ENCODE measurements at places on chromosomes 2 and 18.

GRCh38 chr2:58932801-58933200 lies 691.7 kb upstream of the FANCL start:
- no peak for DNase-seq

DNA sequence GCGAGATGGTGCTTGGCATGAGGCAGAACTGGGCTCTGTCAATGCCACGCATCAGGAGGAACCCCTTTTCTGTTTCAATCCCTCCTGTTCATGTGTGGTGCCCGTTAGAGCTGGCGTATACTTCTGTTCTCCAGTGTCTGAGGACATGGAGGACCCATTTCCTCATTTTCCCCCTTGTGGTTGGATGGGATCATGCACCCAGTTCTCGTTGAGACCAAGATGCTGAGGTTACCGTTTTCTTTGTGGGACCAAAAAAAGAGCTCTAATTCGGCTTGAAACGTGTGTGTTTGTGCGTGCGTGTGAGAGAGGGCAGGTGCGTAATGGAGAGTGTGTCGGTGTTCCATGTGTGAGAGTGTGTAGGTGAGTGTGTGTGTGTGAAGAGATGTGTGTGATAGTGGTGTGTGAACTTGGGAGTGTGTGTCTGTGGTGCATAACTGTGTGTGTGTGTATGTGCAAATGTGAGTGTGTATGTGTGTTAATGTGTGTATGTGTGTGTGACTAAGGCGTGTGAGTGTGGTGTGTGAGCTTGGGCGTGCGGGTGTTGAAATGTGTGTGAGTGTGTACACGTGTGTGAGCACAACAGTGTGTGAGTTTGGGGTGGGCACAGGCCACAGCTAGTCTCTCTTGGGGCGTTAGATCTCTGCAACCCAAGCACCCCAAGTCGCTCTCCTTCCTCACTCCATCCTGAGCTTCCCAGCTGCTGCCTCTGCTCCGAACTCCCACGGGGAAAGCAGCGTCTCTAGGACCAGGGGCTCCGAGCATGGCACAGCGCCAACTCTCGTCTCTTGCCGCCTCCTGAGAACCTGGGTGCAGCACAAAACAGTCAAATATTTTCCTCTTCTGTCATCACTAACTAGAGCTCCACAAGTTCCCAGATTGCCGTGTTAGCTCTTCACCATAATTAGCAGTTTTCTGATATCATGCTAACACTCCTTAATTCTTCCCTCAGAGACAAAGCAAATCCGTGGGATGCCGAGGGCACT lies 75.8 kb downstream of the LONRF2 start:
- no peak for DNase-seq

GRCh38 chr2:54419855-54420523 lies 36.1 kb upstream of the SPTBN1 start:
- DNase-seq = no peak

DNA sequence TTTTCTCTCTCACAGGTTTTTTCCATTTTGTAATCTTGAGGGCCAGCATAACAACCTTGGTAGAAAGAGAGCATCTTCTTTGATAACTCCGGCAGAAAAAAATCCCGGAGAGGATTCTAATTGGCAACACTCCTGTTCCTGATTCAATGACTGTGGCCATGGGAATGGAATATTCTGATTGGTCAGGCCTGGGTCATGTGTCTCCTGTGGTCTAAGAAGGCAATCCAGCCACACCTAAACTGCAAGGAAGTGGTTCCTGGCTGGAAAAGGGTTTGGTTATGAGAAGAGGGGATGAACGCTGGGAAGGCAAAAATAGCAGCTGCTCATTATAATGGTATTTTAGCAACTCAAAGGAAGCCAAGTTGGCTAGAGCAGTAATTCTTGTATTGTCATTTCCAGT lies 24.8 kb upstream of the ZNF638 start:
- DNase-seq = no peak

DNA sequence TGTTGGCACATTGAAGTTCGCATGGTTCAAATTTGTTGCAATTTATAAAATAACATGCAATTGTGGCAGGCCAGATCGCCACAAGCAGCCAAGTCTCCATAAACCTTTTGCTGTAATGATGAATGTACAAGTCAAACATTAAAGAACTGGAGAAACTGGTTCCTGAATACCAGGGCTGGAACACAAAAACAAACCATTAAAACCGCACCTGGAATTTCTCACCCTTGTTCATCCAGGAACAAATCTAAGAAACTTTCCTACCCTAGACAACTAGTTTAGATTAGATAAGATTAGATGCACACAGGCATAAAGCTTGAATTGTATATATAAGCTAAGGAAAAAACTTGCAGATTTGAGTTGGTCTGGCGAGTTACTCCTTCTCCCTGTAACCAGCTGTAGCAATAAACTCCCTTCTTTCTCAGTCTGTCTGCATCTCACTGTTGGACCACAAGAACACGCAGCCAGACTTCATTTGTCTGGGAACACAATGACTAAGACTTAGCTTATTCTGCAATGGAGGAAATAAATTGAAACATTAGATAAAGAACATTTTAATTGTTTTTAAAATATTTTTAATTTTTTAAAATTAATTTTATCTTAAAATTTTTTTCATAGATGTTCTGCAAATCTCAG lies 1835.5 kb upstream of the LRRTM1 start:
- no peak for DNase-seq

DNA sequence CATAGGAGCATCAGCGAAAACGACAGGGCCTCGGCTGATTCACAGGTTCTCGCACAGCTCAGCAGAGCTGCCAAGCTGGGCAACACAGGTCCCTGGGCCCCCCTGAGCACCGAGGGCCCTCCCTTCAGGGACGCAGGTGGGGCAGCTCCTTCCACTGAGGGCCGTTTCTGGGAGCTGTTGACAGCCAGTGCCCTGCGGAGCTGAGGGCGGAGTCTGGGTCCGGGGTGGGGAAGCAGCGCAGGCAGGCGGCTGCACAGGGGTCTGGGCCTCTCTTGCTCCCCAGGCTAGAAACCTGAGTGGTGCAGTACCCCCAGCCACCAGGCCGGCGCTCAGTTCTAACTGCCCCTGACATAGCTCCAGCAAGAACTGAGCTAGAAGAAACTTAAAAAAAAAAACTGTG lies 65.7 kb downstream of the PXDN start:
- DNase-seq = no peak

DNA sequence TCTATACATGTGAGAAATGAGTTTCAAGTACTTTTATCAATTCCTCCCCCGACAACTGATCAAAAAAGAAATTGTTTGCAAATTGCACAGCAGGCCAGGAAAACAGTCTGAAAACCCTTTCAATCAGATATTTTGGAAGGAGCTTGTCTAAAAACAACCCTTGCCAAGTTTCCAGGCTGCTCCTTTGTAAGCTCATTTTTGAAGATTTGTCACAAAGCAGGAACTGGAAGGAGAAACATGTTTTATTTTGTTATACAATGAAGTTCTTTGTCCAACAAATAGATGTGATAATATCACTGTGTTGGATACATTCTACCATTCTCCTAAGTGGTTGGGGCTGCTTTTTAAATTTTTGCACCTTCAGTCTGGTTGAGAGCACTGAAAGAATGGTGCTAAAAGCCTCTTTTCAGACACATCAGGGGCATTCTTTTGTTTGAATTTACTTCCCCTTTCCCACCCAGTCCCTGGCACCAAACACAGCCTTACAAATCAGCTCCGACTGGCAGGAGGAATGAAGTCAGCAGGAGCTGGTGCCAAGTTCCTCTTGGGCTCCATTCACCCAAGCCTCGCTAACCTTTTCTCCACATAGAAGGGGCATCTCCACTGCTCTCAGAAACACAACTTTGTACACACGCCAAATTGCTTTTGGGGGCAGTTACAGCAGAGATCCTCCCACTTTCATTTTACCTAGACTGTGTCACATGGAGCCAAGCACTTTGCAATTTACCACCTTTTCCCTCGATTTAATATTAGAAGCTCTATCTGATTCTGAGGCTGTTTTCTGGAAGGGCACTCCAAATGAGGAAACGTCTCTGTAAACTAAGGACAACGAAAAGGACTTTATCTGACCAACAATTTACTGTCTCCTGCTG lies 88.0 kb downstream of the C1D start:
- no peak for DNase-seq

DNA sequence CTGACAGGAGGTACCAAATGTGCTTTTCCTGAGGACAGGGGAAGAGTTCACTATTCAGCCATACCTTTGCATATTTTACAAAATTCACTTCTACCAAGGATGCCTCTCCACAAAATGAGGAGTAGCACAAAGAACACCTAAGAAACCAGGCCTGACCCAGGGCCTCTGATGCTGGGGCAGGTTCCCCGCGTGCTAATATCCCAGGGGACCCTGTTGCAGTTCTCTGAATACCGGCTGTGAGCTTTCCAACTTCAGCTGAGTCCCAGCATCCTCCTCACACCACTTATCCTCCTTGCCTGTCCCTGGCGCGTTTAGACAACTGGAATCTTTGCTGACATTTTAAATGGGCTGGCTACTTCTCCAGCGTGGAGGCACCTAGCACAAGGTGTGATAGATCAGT lies 142.3 kb downstream of the BCL2 start:
- no peak for DNase-seq

- no peak for DNase-seq
Measured at GRCh38 chr18:74512321-74513053, 16.3 kb downstream of the CNDP2 start.

- no peak for DNase-seq
Measured at GRCh38 chr2:84959095-84959565, 11.8 kb upstream of the KCMF1 start.

- DNase-seq = no peak
Measured at GRCh38 chr2:98295721-98296414, 50.4 kb upstream of the CNGA3 start.

GRCh38 chr2:196431076-196431475 lies 208.4 kb upstream of the CCDC150 start:
- no peak for DNase-seq

All from CMK (cell line).